Placental pericyte (primary cell): ENCODE measurements at places on chromosomes 4 and X. TPM values are rescaled to one million over a fixed set of nuclear protein-coding genes. Genes with fewer than 3 reads are reported as not detected.

Gene FAM184B
- under 0.01 TPM in 1 of 2 replicates, not detected in the other for total RNA-seq

Gene USP27X
- 2.3 and 2.8 TPM in 2 replicates for total RNA-seq

Gene ZAR1
- total RNA-seq = not detected in 2 replicates

Gene OTUD6A
- not detected in 2 replicates for total RNA-seq

Gene WDR17
- total RNA-seq = 0.57 and 0.66 TPM in 2 replicates

Gene RBMXL3
- total RNA-seq = not detected in 2 replicates

Gene KDR
- 4.0 and 5.7 TPM in 2 replicates for total RNA-seq

Gene ERVMER34-1
- total RNA-seq = 0.29 TPM in 1 of 2 replicates, not detected in the other

Gene RFC1
- total RNA-seq = 43.8 and 49.2 TPM in 2 replicates

Gene SRPK3
- total RNA-seq = 0.44 and 1.7 TPM in 2 replicates

Gene TRO
- 1.1 and 5.6 TPM in 2 replicates for total RNA-seq

Gene FGFBP1
- not detected in 2 replicates for total RNA-seq

Gene PTCHD1
- total RNA-seq = under 0.01 TPM in 1 of 2 replicates, not detected in the other

Gene CYSLTR1
- 0.29 TPM in 1 of 2 replicates, not detected in the other for total RNA-seq
